ENCODE measurements at places on chromosomes 3 and 15.

- DNase-seq = no peak
Observed at GRCh38 chr15:86677278-86677677, 597.6 kb downstream of the AGBL1 start.

- no peak for DNase-seq
Observed at GRCh38 chr3:73683706-73684105, 59.0 kb upstream of the PDZRN3 start.

- no peak for DNase-seq
Observed at GRCh38 chr15:56804938-56805337, 71.6 kb upstream of the ZNF280D start.

DNA sequence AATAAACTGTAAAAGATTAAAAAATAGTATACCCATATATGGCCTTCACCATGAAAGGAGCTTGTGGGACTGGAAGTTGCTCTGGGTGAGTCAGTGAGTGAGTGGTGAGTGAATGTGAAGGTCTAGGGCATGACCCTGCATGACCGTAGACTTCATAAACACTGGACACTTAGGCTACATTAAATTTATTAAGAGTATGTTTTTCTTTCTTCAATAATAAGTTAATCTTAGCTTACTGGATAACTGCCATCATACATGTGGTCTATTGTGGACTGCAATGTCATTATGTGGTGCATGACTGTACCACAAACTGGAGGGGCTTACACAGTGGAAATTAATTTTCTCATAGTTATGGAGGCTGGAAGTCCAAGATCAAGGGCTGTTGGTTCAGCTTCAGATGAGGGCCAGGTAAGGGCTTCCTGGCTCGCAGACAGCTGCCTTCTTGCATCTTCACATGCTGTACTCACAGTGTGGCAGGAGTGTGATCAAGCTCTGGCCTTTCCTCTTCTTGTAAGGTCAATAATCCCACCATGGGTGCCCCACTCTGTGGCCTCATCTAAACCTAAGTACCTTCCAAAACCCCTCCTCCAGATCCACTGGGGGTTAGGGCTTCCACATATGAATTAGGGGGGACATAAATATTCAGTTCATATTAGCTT lies 40.8 kb upstream of the PRR23E start:
- no peak for DNase-seq

DNA sequence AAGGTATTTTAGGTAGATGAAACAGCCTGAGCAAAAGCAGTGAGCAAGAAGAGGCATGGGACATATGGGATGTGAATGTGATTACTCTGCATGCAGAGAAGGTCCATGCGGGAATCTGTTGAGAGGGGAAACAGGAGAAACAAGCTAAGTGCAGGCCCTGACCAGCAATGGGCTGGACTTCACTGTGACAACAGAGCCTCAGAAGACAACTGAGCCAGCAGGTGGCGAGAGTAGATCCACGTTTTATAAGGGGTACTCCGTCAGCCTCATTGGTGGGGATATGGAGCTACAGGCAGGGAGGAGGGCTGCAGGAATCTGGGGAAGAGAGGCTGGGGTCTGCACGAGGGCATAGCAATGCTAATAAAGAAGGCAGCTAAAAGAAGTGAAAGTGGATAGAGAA lies 405.9 kb upstream of the LMCD1 start:
- DNase-seq = no peak

- DNase-seq = no peak
Observed at GRCh38 chr3:80297720-80298119, 529.9 kb upstream of the ROBO1 start.

GRCh38 chr15:50328116-50328515 lies 26.9 kb downstream of the GABPB1 start:
- DNase-seq = no peak

GRCh38 chr3:43093974-43094373 lies 11.9 kb downstream of the POMGNT2 start:
- DNase-seq = no peak

- DNase-seq = no peak
Observed at GRCh38 chr3:16362770-16363169, 97.8 kb downstream of the OXNAD1 start.
